ENCODE measurements at places on chromosomes 16 and 17. TPM values are rescaled to one million over a fixed set of nuclear protein-coding genes. Genes with fewer than 3 reads are reported as not detected.

DNA sequence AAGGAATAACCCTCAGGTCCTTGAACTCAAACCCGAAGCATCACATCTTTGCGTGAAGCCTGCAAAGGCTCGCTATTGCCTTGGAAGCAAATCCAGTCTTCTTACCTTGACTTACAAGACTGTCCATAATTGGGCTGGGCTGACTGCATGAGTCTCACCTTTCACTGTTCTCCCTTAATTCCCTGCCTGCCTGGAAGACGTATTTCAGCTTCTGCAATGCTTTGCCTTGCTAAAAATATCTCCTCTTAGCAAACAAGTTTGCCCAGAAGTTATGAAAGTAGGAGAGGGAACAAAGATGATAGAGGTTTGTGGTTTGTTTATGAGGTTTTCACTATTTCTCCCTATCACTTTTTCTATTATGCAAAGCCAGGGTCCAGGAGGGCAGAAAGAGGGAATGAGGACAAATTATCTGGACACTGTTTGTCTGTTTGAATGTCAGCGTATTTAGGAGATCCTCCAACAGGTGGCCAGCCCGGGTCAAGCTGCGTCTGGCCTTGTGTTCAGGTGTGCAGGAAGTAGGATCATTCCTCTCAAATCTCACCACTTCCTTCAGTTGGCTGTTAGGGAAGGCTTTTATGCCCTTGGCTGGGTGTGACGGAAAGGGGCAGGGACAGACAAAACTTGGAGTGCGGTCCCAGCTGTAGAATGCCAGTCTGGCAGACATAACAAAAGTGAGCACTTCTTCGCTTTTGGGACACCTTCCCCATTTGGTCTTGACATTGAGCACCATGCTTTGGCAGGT, 488.9 kb downstream of the CDH13 start:
- DNase-seq, result no peak

GRCh38 chr16:13402601-13403000, 501.2 kb downstream of the SHISA9 start:
- no peak for DNase-seq

GRCh38 chr16:57916735-57917438, 54.0 kb downstream of the CNGB1 start:
- DNase-seq, result peak; percentile 48

DNA sequence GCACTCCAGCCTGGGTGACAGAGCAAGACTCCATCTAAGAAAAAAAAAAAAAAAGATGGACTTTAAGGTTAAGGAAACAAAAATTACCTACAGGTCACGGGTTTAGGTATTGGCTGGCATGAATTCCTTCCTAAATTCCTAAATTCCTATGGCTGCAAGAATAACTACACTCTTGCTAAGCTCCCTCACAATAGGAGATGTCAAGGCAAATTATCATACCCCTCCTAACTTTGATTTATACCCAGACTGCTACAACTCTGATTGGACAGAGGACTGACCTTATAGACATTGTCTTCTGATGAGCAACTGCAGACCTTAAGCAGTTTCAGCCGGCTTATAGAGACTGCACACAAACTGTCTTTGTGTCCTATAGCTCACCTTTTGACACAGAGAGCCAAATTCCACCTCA, 25.1 kb upstream of the TMC7 start:
- no peak for DNase-seq

DNA sequence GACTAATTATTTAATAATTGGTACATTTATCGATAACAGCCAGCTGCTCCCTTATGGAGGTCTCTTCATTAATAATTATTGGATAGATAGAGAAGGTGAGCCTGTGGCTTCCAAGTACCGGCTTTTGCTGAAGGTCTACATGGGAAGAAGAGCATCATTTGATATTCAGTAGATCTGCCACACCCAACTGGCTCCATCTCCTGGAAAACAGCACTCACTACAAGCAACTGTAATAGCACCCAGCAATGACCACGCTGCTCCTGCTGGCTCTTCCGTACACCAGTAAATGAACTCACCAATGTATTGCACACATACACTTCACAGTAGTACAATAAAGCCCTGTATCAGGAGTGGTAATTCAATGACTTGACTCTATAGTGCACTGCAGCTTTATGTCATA, 19.5 kb downstream of the MARVELD3 start:
- DNase-seq, result no peak

DNA sequence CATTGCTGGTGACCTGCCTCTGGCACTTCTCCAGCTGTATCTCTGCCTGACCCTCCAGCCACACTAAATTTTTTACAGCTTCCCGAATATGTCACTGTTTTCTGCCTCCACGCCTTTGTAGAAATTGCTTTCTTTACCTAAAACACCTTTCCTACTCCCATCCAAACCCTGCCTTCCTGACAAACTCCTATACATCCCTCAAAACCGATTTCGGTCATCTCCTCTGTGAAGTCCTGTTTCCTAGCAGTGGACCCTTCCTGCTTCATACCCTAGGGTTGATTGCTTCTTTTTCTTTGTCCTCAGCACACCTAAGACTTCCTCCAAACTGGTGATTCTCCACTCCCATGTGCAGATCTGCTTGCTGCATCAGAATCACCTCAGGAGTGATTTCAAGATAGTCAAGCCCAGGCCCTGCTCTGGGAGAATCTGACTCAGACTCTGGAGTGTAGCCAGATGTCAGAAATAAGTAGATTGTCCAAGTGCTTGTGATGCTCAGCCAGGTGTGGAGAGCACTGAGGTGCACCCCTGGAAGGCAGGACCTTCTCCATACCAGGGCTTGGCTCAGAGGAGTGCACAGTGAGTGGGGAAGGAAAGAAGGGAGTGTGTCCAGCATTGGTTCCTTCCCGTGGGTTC, 184.2 kb downstream of the COPRS start:
- peak; percentile 66 for DNase-seq

DNA sequence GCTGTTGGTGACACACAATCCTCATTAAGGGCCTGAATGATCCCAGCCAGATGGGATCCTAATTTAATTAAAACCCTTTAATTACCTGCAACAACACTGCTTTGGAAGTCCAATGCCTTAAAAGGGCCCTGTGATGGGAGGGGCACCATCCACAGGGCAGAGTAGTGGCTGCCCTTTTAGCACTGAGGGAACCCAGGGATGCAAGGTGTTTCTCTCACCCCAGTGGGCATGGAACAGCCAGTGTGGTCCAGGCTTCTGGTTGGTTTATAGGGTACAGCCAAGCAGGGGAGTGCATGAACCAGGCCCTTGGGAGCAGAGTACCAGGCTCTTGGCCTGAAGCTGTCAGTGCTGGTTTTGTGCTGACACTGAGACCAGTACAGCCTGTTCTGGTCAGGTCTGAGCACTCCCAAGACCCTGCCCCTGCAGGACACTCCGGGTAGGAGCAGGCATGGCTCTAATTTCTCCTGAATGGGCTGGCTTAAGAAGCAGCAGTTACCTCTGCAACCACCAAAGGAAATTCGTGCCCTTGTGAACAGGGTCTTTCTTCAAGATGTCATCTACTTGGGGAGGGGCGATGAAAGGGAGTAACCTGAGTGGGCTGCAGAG, 9.9 kb downstream of the NXPH3 start:
- no peak for DNase-seq

GRCh38 chr16:68069511-68070248, 15.5 kb upstream of the NFATC3 start:
- DNase-seq, result no peak

- no peak for DNase-seq
Measured at GRCh38 chr17:76560877-76561221, 21.0 kb downstream of the PRCD start.

GRCh38 chr16:53599548-53599947, 96.5 kb upstream of the AKTIP start:
- DNase-seq, result no peak

- DNase-seq, result no peak
Measured at GRCh38 chr16:78984324-78984723, 616.2 kb downstream of the MAF start.

Gene MFAP4
- 1.3 TPM for total RNA-seq

Gene MYH8
- total RNA-seq, result not detected

Gene MYH11
- 0.07 TPM for total RNA-seq

Measured in kidney epithelial cell (primary cell).